Stimulated activated CD4-positive, alpha-beta T cell treated with anti-CD3 and anti-CD28 coated beads, Interleukin-2, amount 100 ng/mL, for 48 hours (primary cell): ENCODE measurements at places on chromosomes 12 and 14.
A peak's percentile ranks its signal among the peaks of the same experiment; 100 is the strongest.

GRCh38 chr14:24321212-24321975 lies 10.1 kb downstream of the LTB4R start:
- DNase-seq: no peak

DNA sequence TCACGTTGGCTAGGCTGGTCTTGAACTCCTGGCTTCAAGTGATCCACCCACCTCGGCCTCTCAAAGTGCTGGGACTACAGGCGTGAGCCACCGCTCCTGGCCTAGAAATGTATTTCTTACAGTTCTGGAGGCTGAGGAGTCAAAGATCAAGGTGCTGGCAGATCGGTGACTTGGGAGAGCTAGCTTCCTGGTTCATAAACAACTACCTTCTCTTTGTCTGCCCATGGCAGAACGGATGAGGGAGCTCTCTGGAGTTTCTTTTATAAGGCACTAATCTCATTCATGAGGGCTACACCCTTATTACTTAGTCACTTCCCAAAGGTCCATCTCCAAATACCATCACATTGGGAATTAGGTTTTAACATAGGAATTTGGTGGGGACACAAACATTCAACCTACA lies 38.9 kb downstream of the SLC17A8 start:
- no peak for DNase-seq

DNA sequence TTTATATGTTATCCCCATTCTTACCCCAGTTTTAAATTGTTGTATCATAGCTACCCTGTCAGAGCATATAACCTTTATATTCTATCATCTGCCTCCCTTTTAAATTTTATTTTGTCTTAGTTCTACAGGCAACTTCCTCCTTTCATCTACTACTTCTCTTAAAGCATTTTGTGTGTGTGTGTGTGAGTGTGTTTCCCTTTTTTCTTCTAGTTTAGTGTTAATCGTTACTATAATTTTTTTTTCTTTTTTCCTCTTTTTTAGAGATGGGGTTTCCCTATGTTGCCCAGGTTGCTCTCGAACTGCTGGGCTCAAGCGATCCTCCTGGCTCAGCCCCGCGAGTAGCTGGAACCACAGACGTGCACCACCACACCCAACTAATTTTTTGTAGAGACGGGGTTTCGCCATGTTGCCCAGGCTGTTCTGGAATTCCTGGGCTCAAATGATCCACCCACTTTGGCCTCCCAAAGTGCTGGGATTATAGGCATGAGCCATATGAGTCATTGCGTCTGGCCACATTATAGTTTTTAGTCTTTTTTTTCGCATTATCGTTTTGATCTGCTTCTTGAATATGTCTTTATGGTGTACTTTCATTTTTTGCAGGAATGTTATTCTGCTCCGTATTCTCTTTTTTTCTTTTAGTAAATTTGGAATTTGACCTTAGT lies 33.1 kb upstream of the FBXO34 start:
- no peak for DNase-seq

DNA sequence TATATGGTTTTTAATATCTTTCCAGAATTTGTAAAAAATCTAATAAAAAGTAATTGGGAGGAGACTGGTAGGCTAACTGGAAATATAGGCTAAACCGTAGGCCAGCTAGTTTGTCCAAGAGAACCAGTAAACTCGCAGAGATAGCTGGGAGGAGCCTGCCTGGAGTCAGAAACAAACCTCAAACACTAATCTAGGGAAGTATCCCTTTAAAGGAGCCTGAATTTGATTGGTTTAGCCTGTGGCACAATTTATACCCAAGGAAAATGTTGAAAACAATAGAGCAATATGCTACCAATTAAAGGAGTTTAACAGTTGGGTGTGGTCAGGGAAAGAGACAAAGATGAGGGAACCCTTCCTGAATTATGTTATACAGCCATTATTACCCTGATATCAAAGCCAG lies 109.6 kb downstream of the EML5 start:
- DNase-seq: no peak

GRCh38 chr12:53492830-53493609 lies 6.2 kb downstream of the MAP3K12 start:
- DNase-seq: peak; percentile 84

GRCh38 chr12:103841690-103842584 lies 903 bp upstream of the NT5DC3 start:
- peak; percentile 15 for DNase-seq

- DNase-seq: no peak
Measured at GRCh38 chr14:49594347-49595091, 4.2 kb upstream of the LRR1 start.

DNA sequence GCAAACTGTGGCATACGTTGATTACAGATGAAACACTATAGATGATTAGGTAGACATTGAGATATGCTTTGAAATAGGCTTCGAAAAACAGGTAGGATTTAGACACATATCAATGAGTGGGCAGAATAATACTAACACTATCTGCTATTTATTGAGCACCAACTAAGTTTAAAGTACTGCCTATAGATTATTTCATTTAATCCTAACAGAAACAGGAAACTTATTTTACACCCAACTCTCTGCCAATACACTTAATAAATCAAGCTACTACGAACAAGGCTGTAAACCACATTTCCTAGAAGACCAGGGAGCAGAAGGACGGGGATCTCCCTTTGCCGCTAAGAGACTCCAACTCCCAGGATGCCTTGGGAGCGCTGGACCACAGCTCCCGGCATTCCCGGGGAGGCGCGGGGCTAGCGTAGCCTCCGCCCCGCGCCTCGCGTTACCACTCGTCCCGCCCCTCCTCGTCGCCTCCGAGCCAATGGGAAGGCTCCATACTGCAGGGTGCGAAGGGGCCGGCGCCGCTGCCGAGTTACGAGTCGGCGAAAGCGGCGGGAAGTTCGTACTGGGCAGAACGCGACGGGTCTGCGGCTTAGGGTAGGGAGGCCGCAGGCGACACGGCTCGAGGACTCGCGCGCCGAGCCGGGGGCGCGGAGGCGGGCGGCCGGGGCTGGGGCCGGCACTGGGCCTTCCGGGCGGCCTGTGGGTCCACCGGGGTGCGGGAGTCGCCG lies at the start of gene VRK1:
Gene VRK1 (plus strand): TSS at position 532 of the 731 bp plus-strand sequence. CDS start 36,090 bp downstream, outside the sequence.
- DNase-seq: peak; percentile 91

DNA sequence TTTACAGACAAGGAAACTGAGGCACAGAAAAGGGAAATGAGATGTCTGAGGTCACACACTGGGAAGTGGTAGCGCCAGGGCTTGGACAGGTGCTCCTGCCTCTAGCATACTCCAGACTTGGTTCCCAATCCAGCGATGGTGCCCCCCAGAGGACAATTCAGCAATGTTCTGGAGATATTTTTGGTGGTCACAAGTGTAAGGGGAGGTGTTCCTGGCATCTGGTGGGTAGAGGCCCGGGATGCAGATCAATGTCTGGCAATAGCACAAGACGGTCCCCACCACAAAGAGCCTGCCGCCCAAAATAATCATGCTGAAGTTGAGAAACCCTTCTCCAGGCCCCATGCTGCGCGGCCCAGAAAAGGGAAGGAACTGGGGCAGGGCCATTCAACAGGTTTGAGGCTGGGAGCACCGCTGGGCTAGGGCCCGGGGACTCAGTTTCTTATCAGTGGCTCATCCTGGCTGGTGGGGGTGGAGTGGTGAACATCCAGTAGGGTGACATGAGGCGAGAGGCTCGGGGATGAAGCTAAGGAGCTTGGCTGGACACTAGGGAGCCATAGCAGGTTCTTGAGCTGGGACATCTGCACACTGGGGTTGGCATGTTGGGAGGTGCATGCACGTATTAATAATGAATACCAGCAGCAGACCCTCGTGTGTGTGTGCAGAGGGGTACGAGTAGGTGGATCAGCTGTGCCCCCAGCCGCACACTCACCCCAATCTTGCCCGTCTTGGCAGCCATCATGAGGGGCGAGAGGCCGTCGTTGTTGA lies 35.1 kb downstream of the TRPV4 start:
- DNase-seq: no peak

DNA sequence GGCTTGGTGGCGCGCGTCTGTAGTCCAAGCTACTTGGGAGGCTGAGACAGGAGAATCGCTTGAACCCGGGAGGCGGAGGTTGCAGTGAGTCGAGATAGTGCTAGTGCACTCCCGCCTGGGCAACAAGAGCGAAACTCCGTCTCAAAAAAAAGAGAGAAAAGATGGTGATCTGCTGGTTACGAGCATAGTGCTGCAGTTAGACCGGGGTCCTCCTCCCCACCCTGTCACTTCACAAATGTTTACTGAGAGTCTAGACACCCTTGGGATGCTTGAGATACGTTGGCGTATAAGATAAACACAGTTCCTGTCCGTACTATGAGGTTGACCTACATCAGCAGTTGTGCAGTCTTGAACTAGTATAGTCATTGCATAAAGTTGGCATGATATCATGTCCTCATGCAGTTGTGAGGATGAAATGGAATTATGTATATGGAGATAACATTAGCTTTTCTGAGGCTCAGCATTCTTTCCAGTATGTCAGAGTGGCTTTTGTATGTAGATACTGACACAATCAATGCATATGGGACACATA lies 787 bp downstream of the ACAD10 start:
- DNase-seq: no peak

- no peak for DNase-seq
Measured at GRCh38 chr14:92755495-92755894, 7.1 kb upstream of the LGMN start.

- DNase-seq: no peak
Measured at GRCh38 chr14:79573486-79573885, 637.8 kb downstream of the DIO2 start.

DNA sequence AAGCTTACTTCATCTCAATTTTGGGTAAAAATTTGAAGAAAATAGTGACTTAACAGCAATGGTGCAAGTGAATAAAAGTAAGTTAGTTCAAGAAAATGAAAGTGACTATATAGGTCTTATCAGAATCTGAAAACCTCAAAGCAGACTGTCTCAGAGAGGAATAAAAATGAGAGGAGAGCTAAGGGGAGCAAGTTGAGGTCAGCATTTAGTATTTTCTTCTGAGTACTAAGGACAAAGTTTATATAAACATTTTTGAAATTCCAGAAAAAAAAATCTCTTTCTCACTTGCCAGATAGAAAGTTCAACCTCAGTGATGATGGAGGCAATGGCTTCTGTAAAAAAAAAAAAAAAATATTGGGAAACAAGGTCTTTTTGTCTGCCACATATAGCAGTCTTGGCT lies 414.1 kb downstream of the NPAS3 start:
- DNase-seq: no peak

- DNase-seq: peak; percentile 27
Measured at GRCh38 chr14:90758959-90759358, 57.3 kb downstream of the TTC7B start.

- DNase-seq: no peak
Measured at GRCh38 chr12:96520767-96521166, 31.4 kb downstream of the CFAP54 start.

DNA sequence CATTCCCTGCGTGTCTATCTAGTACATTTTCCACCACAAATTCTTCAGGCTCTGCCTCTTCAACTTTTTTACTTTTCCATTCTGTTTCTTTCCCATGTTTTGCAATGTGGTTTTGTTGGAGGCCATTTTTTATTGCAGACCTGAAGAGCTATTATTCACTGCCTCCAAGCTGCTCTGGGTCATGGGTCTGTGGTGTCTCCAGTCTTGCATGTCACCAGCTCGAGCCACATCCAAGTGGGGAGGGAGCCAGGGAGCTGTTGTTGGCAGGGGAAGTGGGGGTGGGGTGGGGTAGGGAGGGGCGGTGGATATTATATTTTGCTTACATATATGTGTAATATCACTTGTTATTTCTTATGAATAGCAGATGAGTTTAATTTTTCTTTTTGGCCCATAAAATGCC lies 69.1 kb downstream of the VEZT start:
- DNase-seq: no peak

DNA sequence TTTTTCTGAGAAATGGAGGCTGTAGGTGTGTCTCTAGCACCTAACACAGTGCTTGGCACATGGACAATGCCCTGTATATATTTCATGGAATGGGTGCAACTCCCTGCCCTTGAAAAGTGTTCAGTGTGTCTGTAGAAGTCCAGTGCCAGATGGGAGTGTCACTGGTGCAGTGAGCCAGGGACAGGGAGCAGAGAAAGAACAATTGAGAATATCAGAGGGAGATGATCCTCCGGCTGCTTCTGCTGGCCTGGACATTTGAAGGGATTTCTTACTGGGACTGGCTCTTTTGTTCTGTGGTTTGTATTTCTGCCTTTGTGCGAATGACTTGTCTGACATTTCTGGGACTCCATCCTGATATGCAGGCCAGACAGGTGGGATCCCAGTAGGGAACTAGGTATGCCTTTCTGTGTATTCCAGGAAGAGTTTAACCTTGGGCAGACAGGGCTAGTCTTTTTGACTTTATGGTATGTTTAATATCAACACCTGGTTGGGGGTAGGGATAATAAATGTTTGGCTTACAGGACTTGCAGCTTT lies 328.0 kb downstream of the NRXN3 start:
- DNase-seq: no peak

- no peak for DNase-seq
Measured at GRCh38 chr14:52835122-52835903, 43.9 kb upstream of the GNPNAT1 start.

DNA sequence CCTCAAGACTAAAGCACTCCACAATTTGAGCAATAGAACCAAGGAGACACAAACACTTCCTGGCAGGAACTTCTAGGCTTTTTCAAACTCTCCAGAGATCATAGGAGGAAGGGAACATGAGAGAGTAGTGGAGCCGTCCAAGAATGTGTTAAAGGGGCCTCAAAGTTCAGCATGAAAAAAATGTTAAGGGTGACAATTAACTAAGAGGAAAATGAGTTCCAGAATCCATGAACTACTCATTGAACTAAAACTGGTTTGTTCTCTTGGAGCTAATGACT lies 122.0 kb downstream of the WIF1 start:
- no peak for DNase-seq

GRCh38 chr12:49903700-49904423 lies at the start of gene FAIM2:
FAIM2 (minus strand) TSS chr12:49903900; CDS start chr12:49903792, 108 bp downstream.
- peak; percentile 27 for DNase-seq

DNA sequence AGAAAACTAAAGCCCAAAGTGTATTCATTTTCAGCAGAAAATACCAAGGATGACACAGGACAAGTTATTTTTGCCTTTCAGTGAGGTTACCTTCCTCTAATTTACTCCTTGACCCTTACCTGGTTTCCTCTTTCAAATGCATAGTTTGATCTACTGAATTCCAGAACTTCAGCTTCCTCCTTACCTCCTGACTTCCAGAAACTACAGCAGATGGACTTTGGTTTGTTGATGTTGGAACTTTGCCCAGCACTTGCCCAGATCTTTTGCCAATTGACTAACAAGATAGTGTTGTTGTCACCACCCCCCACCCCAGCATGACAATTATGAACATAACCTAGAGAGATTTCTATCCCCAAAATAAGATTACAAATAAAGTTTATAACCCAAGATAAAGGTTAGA lies 63.2 kb downstream of the NAV3 start:
- DNase-seq: no peak

GRCh38 chr12:46773586-46774321 lies 52.0 kb downstream of the SLC38A4 start:
- no peak for DNase-seq

- no peak for DNase-seq
Measured at GRCh38 chr12:52691841-52692150, 11.5 kb downstream of the KRT77 start.

GRCh38 chr14:96243785-96244184 lies 12.2 kb upstream of the BDKRB1 start:
- no peak for DNase-seq

GRCh38 chr12:54371328-54372112 lies 7.2 kb upstream of the GPR84 start:
- DNase-seq: no peak
